GF-D8 (cell line): ENCODE measurements at places on chromosomes 3 and 15.

DNA sequence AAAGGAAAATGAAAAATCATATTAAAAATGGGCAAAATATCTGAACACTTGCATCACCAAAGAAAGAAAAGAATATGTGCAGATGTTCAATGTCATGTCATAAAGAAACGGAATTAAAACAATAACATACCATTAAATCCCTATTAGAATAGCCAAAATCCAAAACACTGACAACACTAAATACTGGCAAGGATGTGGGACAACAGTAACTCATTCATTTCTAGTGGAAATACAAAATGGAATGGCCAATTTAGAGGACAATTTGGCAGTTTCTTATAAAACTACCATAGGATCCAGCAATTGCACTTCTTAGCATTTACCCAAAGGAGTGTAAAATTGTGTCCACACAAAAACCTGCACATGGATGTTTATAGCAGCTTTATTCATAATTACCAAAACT, 542.5 kb upstream of the UBE2E2 start:
- no peak for DNase-seq

DNA sequence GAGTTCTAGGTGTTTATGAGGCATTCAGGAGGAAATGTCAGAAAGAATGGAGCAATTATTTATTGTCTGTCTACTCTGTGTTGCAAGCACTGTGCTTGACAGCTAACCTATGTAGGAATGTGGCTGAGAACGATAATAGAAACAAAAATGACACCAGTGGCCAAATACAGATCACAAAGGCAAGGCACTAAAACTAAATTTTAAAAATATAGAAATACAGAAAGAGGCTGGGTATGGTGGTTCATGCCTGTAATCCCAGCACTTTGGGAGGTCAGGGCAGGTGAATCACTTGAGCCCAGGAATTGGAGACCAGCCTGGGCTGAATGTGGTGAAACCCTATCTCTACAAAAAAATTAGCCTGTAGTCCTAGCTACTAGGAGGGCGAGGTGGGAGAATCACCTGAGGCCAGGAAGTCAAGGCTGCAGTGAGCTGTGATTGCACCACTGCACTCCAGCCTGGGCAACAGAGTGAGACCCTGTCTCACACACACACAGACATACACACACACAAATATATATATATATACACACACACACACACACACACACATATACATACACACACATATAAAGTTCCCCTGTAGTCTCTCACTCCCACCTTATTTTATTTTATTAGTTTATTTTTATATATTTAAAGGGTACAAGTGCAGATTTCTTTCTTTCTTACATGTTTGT, 6.0 kb downstream of the PRKCI start:
- DNase-seq: no peak

GRCh38 chr3:184513276-184514170, 48.1 kb upstream of the EPHB3 start:
- DNase-seq: no peak

- DNase-seq: no peak
These were observed 70.4 kb downstream of the ATP2B2 start for GRCh38 chr3:10434938-10435336.

DNA sequence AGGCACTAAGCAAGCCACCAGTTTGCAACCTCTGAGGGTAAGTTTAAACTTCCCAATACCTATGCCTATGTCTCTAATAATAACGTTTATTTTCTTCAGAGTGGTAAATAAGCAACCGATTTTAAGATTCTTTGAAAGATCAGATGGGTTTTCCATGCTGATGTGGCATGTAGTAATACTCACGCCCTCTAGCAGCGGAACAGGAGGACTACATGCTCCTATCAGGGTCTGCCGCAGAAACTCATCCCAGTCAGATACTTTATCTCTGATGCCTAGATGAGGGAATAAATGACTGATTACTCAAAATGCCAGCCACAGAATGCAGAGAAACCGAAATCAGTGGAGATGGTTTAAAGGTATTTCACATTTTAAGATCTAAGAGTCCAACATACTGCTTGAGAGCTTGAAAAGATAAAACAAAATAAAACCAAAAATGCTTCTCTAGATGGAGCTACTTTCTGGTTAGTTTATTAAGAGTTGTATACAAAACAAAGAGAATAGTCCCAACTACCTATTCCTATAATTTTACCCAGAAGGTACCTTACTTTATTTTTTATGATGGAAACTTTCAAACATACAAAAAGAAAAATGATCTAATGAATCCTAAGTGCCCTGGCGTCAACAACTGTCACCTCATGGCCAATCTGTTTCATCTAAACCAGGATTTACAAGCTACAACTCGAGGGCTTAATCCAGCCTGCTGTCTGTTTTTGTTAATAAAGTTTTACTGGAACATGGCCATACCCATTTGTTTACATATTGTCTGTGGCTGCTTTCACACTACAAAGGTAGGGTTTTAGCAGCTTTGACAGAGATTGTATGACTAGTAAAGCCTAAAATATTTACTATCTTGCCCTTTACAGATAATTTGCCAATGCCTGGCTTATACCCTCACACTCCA, 37.5 kb upstream of the STIMATE start:
- peak; percentile 24 for DNase-seq

DNA sequence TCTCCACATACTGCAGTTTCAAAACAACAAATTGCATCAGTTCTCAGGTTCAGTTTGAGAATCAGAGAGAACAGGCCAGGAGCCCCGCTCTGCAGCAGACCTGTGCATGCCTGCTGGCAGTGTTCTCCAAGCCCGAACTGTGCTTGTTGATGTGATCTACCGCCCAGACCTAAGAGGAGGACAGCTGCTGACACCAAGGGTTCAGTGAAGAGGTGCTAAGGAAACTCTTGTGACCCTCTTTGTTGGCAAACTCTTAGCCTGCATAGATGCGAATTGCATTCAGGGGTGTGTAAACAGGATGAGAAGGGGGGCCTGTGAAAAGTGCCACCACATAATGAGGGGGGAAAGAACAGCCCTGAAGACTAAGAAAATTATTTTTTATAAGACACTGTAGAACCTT, 89.8 kb downstream of the PDE8A start:
- DNase-seq: no peak

DNA sequence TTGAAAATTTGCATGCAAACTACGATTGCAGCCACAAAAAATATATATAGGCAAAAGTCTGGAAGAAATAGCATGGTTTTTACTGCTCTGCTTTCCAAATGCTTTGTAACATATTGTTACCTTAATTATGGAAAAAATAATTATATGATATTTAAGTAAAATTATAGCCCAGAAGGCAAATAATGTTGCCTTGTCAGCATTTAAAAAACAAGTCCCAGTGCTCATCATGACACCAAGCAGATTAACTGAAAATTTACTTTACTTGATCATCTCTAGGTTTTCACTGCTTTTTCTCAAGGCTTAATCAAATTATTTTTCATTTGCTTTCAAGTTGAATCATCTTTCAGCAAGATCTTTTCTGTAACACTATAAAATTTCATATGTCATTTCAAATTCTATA, 262.9 kb downstream of the ZMAT3 start:
- no peak for DNase-seq

DNA sequence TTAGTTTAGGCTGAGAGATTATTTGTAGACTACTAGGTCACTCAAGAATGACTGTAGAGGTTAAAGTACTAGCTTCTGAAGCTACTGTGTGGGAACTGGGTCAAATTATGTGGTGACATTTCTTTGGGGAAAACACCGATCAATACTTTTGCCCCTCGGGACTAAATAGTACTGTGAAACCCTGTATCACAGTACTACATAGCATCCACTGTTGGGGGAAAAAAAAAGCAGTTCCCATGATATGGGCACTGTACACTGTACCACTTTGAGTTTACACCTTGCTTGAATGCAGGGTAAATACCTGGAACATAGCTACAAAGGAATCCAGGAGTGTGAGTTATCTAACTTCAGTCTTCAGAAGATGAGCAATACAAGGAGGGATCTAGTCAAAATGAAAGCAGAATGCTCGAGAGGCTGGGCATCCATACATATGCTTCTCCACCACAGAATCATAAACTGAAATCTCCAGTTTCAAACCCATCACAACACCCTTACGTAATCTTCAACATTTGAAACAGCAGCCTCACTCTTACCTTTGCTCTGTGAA, 311.4 kb downstream of the UNC13C start:
- no peak for DNase-seq
